RKO (cell line): ENCODE measurements at places on chromosomes 12 and 14.

DNA sequence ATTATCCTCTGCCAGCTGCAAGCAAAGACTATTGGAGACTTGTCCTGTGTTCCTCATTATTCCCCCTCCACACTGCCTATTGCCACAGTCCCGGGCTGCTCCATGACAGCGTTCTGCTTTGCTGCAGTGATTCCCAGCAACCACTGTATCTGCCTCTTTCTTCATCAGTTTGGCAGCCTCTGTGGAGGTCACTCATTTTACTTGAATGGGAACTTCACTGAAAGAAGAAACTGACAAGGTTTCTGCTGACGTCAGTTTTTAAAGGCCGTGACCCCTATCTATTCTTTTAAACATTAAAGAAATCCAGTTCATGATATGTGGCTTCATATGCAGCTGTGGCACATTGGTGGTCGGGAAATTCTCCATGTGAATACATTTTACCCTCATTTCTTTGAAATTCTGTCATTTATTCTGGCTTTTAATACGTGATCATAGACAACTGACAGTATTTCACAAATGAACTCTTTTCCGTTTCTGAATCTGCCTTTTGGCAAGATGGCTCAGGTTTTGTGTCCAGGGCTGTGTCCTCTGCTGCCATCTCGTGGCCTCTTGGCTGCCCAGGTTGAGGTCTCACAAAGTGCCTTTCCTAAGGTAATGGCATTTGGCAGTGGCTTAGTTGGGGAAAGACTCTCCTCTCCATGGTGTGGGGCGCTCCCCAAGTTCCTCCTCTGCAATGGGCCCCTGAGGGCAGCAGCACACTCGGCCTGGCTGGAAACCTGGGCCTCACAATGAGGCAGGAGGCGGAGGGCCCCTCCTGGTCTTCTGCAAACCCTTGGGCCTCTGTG lies 5.8 kb downstream of the TMEM253 start:
- peak; percentile 83 for DNase-seq

- no peak for DNase-seq
Measured at GRCh38 chr14:77347751-77348150, 26.9 kb downstream of the GSTZ1 start.

DNA sequence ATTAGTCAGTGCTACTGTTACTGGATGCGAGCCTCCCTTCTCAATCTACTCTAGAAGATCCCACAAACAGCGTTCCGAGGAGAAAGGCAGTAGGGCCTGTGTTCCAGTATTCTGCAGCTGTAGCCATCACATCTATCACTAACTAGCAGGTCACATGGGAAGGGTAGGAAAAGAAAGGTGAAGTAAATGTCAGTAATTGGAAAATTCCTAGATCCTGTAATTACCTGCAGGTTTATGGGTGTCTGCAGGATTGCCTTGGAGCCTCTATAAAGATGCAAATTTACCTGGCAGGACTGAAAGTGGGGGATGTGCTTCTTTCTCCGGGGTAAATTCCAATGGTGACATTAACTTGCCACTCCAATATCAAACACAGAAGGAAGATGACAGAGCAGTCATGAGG lies 77.8 kb downstream of the FERMT2 start:
- no peak for DNase-seq

DNA sequence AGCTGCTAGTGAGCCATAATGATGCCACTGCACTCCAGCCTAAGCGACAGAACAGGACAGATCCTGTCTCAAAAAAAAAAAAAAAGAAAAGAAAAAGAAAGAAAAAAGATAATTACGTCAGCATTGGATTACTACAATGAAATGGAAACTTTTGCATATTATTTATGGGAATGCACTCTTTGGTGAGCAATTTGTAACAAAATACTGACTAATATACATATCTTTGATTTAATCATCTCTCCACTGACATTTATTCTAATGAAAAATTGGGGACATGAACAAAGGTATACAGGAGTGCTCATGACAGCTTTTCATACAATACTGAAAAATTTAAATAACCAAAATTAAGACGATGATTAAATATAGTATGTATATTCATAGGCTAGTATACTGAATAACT lies 27.9 kb upstream of the HECTD1 start:
- DNase-seq = no peak

- DNase-seq = no peak
Measured at GRCh38 chr12:90455756-90456155, 499.2 kb downstream of the CCER1 start.

DNA sequence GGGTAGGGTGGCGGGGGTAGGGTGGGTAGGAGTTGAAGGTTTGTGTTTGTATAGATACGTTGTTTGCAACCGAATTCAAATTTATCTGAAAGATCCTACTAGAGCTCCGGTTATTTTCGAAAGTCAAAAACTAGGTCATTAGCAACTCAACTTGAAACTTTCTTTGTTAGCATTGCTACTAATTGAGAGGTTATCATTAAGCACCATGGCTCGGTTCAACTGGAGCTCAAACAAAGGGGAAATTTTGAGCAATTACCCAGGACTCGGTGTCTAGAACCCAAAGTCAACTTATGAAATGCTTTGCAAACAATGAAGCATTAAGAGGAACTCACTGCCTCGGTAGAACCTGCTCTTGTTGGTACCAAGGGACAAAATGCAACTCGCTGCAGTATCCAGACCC lies 207.7 kb downstream of the BCAT1 start:
- DNase-seq = no peak

- peak; percentile 75 for DNase-seq
Measured at GRCh38 chr14:35818346-35819115, 7.6 kb upstream of the BRMS1L start.

GRCh38 chr14:49972131-49972671 lies 79.3 kb downstream of the ARF6 start:
- no peak for DNase-seq

DNA sequence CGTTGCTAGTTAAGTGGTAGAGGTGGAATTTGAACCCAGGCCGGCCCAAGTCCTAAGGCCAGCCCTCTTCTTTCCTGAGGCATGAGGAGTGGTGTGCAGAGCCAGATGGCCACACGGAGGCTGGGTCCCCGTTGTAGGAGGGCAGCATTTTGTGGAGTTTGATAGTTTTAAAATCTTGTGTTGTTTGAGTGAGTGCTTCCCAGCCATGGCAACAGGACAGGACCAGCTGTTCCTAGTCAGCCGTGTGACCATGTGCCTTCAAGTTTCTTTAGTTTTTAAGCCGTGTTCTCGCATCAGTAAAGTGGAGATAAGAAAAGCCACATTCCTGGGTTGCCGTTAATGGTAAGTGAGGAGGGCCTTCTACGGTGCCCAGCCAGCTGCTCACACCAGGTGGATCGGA lies 44.4 kb downstream of the UBE3B start:
- no peak for DNase-seq

DNA sequence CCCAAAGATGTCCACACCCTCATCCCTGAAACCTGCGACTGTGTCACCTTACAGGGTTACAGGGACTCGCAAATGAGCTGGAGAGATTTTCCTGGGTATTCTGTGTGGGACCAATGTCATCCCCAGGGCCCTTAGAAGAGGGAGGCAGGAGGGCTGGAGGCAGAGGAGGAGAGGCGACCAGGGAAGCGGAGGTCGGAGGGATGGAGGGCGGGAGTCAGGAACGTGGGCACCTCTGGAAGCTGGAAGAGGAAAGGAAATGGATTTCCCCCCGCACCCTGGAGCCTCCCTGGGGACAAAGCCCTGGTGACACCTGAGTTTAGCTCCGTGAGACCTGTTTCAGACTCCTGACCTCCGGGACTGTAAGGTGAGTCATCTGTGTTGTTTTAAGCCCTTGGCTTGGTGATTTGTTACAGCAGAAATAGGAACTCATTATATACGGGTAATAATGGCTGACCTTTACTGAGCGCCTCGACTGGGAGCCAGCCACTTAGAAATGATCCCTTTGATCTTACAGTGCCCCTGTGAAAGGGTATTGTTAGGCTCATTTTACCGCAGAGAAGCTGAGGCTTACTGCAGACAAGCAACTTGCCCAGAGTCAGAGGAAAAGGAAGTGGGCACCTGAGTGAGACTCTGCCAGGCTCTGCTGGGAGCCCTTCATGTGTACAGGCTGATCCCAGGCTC lies 29.3 kb upstream of the FZD10 start:
- DNase-seq = no peak

GRCh38 chr14:26841326-26841725 lies 243.5 kb upstream of the NOVA1 start:
- no peak for DNase-seq

- no peak for DNase-seq
Measured at GRCh38 chr14:89731396-89731933, 223.1 kb downstream of the EFCAB11 start.

DNA sequence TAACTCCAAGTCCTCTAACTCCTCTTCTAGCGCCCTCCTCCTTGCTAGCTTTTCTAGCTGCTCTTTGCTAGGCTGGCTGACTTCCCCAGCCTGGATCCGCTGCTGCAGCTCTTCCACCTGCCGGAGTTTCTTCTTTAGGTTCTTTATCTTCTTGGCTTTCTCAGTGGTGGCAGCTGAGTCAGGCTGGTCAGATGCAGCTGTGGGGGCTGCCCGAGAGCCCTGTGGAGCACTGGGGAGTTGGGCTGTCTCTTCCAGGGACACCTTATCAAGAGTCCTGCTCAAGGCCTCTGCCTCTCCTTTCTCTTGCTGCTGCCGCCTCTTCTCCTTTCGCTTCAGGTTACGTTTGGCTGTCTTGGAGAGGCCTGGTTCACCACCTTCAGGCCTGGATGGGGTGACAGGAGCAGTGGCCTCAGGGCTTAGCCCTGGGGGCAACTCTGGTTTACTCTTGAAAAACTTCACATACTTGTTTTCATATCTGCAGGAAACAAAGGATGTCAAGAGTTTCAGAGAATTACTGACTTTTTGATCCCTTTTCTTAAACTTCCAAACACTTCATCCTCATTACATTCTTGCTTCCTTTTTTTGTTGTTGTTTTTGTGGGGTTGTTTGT lies 25.7 kb downstream of the PYM1 start:
- no peak for DNase-seq

- no peak for DNase-seq
Measured at GRCh38 chr14:65237023-65237814, 134.9 kb upstream of the MAX start.

DNA sequence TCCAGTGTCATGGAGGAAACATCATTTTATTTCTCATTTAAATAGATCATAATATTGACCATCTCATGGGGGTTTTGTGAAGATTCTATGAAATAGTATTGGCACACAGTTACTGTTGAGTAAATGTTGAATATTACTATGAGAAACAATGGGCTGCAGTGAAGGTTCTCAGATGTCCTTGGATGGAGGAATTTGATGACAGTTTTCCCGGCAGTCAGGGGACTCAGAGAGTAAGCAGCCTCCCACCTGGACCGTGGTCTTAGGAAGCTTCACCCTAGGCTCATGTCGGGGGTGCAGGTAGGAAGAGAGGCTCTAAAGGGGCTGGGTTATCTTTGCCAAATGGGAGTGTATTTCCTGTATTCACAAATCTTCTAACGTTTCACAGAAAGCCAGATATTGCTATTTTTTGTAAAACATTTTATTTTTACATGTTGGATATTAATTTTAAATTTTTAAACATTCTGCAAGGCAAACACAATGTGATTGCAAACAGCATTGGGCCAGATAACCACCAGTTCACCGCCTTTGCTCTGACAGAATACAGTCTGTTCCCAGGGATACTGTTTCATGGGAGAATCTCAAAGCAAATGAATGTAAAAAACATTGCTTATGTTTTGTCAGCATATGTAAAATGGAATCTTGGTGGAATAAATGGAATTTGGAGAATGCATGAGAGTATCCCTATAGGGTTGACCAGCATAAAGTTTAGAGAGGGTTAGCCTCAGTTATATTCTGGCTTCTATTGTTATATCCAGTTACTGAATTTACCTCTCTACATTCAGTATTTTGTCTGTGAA lies 380.8 kb upstream of the TMEM132C start:
- no peak for DNase-seq

- no peak for DNase-seq
Measured at GRCh38 chr12:5348491-5348890, 83.4 kb upstream of the NTF3 start.

DNA sequence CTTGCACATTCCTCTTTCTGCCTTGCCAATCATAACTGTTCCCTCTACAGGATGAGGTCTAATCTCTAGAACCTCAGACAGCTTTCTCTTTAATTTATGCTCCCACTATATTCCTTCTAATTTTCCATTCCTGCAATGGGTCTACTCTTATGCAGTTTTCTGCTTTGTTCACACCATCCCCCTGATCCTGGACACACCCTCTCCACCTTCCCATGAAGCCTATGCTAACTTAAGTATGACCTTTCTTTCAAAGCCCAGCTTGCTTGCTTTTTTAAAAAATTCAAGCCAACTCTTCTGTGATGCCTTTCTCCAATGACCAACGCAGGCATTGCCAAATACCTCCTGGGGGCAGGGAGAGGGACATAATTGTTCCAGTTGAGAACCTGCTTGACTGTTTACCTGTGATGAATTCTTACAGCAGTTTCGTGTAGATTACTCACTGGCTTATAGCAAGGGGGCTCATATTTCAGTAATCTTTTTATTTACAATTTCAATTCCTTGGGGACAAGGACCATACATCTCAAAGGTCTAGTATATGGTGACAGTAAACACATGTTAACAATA lies 7.8 kb downstream of the SLC38A1 start:
- DNase-seq = no peak

DNA sequence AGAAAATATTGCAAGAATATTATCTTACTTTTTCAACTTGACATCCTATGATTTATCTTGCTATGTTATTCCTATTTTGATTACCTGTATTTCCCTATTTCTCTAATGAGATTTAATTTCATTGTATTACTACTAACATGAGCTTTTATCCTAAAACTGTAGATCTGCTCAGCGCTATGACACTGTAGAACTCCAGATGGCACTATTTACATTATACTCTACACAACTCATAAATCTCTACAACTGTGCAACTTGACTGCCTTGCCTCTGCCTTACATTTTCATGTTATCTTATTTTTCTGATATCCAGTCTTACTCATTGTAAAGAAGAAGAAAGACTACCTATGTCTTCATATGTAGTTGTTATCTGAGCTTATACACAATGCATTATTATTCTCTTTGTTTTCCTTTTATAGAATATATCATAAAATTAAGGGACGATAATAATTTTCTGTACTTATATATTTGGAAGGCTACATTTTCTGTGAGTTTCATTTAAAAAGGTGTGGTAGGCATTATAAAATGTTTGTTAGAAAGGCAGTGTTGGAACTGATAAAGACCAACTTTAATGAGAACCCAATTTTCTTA lies 24.1 kb downstream of the NUP37 start:
- peak; percentile 71 for DNase-seq

DNA sequence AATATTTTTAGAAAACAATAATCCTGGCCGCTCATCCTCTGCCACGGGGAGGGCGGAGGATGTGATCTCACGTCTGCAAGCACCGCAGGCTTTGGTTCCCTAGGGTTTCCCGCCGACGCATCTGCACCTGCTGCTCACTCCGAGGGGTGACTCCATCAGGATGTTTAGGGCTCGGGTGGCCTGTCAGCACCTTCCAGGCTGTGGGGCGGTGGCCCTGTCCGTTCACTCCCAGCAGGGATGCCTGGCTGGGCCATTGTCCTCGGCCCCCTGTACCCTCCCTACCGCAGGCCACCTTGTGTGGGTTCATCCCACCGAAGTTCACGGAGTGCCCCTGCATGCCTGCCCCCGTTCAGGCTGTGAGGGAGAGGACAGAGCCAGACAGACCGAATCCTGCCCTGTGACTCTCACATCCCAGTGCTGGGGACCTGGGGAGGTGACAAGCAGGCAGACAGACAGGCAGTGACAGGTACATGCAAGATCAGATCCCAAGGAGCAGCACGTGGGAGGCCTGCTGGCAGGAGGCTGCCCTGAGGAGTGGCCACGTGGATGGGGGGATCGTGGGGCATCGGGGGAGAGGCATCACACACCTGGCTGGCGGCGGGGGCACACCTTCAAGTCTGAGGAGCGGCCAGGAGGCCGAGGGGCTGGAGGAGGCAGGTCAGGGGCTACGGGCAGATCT lies 112.6 kb downstream of the ADGRD1 start:
- no peak for DNase-seq
